ENCODE measurements at places on chromosomes 5 and 9.

GRCh38 chr9:92170848-92171247 is 55.6 kb upstream of the SPTLC1 start:
- DNase-seq, result no peak

DNA sequence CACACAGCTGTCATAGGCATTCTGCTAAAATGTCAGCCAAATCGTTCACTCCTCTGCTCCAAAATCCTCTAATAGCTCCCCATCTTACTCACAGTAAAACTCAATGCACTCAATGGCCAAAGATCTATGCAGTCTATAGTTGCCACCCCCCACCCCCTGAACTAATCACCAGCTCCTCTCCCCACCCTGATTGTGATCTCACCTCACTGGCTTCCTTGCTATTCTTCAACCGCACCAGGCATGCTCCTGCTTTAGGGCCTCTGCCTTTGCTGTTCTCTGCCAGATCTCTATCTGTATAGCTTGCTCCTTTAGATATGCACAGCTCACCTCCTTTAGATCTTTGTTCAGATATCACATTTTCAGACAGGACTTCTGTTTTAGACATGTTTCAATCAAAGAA is 33.2 kb upstream of the SNX2 start:
- DNase-seq, result no peak

DNA sequence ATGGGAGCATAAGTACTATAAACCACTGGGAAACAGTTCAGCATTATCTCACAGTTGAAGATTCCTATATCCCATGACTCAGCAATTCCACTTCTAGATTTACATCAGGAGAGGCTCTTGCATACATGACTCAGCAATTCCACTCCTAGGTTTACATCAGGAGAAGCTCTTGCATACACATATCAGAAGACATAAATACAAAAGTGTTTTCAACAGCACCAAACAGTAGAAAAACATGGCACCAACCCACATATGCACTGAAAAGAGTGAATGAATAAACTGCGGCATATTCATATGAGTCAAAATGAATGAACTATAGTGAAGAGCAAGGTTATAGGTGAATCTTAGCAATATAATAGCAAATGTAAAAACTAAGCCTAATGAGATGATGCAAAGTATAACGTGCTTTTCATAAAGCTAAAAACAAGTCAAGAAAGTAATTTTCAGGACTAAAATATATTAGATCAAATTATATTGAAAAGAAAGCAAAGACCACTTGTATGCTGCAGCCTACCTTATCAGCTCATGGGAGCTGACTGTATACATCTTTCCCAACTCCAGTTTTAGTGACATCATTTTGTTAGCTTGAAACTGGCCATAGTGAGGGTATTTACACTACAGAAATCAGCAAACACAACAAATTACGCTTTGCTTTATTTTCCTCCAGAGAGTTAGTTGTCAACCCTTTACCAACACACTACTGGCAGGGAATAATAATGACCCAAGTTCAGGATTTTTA is 95.8 kb downstream of the ANKRD18B start:
- no peak for DNase-seq

DNA sequence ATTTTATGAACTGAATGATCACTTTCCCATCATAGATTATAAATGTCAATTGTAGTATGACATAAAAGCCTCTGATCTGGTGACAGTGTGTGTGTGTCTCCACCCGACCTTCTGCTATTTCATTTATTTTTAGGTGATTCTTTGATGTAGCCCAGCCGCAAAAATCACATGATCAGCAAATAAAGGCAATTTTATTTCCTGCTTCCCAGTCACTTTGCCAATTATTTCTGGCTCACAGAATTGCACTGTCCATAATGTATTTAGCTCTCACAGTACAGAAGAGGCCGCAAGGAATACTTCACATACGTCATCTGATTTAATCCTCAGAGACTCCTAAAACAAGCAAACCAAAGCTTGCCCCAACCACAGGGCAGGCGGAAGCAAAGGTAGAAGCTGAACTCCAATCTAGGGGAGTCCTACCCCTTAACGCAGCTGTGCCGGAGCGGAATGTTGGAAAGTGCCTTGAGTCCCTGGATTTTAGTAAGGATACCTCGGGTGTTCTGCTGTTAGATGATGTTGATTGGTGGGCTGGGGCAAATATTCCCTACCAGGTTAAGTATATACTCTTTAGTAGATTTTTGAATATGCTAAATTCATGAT is 384.0 kb upstream of the IRX4 start:
- DNase-seq, result no peak

GRCh38 chr5:143843461-143843860 is 31.5 kb downstream of the HMHB1 start:
- DNase-seq, result no peak

- no peak for DNase-seq
Measured at GRCh38 chr5:163813900-163814299, 308.5 kb downstream of the MAT2B start.

DNA sequence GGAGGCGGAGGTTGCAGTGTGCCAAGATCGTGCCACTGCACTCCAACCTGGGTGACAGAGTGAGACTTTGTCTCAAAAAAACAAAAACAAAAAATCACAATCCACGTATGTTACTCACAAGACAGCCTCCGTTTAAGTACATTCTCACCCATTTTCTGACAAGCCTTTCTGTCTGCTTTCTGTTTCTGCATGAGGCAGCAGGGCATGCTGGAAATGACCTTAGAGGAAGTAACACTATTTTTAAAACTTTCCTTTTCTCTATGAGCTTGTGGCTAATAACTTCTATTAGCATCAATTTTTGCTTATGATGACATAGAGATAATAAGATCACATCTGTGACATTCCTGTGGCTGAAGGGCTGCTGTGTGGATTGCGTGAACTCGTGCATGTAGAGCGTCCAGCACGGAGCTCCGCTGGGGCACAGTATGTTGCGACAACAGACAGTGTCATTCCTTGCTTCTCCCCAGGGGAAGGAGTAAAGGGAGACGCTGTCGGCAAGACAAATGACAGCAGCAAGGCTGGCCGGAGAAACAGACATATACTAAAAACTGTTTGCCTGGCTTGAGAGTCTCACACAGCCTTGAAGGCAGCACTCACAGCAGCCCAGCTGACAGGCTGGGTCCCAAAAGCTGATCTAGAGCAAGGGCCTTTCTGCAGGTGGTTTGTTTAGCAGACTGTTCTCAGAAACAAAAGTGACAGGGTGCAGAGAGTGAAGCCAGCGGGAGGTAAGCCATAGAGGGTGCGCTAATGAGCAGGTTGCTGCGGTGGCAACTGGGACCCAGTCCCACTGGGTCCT is 1.6 kb downstream of the BTNL3 start:
- no peak for DNase-seq

DNA sequence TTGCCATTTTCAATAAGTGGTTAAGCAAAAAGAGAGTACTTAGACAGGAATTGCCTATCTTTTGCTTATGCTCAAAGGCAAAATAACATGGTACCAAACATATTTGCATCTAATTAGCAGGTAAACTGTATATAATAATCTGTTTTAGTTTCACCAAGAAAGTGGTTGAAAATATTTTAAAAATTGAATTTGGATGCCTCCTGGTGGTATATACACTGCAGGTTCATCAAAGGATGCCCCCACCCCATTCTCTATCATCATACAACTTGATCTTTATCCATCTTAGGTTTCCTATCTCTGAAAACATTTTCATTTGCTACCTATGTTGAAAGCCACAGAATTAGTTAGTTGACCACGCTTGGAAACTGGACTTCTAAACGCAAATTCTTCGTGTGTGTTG is 47.0 kb upstream of the MROH2B start:
- DNase-seq, result no peak

DNA sequence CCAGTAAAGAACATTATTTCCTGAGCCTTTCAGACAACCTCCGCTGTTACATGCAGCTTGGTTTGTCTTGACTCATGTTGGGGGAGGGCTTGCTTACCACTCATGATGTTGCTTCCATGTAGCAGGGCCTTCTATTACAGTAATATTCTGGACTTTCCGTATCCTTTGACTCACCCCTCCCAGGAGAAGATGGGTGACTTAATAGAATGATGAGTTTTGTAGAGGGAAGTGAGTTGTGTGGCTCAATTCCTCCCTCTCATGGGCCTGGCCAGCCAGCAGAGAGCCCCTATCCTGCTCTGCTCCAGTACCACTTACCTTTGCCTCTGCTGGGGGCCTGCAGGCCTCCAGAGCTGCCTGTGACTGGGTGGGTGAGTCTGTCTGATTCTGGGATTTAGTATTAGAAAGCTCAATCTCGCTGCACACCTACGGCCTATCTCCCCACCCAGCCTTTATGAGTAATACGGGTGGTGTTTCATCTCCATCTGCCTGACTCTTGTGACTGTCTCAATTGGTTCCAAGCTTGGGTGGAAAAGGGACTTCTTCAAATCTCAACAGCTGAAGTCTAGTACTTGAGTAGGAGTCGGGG is 52.6 kb upstream of the KLF9 start:
- DNase-seq, result no peak

- no peak for DNase-seq
Measured at GRCh38 chr9:132141948-132142594, 19.8 kb upstream of the NTNG2 start.

DNA sequence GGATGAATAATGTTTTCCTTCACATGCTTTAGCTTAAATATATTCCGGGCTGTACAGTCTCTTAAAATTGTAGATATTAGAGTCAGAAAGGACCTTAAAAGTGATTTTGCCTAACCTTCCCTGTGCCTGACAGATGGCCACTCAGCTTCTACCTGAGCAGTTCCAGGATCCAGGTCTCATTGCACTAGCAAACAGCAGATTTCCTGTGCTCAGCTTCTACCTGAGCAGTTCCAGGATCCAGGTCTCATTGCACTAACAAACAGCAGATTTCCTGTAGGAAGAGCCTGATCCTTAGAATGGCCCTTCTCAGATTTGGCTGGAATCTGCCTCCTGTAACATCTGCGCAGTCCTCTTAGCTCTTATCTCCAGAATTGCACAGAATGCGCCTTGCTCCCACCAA is 219.8 kb downstream of the AOPEP start:
- DNase-seq, result no peak

All from CD8-positive, alpha-beta memory T cell (primary cell).